H1 (cell line): ENCODE measurements at places on chromosomes 1 and 21. TPM values are rescaled to one million over a fixed set of nuclear protein-coding genes. Genes with fewer than 3 reads are reported as not detected.

The GIPC2 gene
- polyA plus RNA-seq: 0.22 and 0.29 TPM in 2 replicates

The MAN1C1 gene
- polyA plus RNA-seq: 14.4 and 15.2 TPM in 2 replicates

The EFCAB14 gene
- 14.0 and 19.4 TPM in 2 replicates for polyA plus RNA-seq

The TBX19 gene
- 1.3 and 1.8 TPM in 2 replicates for polyA plus RNA-seq

The NUF2 gene
- 6.4 and 12.1 TPM in 2 replicates for polyA plus RNA-seq

- no peak for DNase-seq
Measured at GRCh38 chr1:12544992-12545391, 73.0 kb downstream of the DHRS3 start.

- no peak for DNase-seq
Measured at GRCh38 chr1:221981461-221981860, 239.6 kb upstream of the DUSP10 start.

- DNase-seq: no peak
Measured at GRCh38 chr1:221778535-221779142, 36.8 kb upstream of the DUSP10 start.

- no peak for DNase-seq
Measured at GRCh38 chr1:205525495-205526285, 21.2 kb downstream of the CDK18 start.

DNA sequence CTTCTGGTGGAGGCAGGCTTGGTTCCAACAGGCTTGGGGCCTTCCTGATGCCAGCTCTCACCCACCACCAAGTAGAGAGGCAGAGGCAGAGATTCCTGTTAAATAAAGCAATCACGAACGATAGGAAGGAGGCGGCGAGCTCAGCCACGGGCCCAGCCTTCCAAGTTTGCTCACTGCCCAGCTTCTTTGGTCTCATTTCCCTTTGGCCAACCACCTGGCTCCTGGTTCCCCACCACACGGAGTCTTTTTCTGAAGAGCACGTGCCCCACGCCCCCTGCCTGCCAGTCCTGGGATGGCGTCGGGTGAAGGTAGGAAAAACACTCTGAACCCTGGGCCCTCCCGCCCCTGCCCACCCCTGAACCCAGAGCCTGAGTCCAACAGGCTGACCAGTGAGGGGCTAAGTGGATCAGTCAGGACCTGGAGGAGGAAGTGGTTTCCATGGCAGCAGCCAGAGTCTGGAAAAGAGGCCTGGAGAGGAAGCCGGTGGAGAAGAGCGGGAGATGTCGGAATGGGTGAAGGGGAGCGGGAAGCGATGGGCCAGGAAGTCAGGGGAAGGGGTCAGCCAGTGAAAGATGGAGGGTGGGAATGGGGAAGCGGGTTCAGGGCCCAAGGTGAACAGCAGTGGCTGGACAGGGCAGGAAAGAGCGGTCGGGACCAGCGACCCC is 158.2 kb upstream of the KLHDC7A start:
- DNase-seq: no peak

DNA sequence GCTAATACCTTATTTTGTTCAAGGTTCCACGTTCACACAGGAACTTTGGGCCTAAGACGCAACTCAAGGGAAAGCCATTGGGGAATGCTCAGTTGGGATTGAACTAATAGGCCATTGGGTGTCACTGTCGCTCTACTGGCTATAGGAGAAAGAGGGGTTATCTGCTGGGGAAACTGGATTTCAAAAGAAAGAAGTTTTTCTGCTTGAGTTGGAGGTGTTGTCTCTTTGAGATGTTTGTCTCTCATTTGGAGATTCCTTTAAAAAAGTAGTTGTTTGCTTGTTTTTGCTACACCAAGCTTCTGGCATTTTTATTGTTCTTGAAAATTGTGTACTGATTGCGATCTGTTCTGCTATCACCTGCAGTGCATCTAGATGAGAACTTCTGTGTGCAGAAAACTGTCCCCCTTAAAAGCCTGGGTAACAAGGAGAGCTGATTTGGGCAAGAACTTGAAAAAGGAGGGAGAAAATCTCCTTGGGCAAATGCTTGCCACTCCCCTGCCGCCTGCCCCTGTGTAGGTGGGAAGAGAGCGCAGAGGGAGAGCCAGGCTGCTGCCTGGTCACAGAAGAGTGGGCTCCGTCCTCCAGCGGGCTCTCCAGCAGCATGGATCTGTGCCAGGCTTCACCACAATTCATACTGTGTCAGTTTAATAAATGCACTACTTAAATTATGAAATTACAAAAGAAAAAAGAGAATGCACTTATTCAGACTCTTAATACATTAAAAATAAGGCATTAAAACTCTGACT is 39.9 kb downstream of the PEX14 start:
- DNase-seq: no peak

DNA sequence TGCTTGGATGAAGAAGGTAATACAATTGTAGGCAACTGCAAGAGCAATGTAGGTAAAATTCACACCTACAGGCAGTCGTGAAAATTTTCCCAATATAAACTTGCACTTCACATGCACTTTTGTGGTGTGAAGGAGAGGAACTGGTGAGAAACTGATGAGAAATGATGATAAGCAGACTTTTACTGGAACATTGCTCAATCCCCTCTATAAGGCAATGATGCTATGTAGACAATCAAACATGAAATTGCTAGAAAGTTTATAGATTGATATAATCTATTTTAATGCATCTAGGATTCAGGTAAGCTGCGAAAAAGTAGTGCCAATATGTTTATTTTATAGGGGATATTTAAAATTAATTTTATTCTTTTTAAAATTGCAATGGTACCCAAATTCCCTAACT is 802.2 kb downstream of the KCNT2 start:
- no peak for DNase-seq

DNA sequence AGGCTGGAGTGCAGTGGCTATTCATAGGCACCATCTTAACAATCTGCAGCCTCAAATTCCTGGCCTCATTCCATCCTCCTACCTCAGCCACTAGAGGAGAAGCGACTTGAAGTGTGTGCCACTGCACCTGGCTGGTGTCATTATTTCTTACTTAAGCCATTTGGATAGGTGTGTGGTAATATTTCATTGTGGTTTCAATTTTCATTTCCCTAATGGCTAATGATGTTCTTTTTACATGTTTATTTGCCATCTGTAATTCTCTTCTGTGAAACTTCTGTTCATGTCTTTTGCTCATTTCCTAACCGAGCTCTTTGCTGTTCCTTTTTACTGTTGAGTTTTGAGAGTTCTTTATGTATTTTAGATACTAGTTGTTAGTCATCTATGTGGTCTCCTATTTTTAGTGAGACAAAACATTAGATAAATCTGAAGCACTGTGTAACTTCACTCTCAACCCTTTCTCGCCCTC is 66.8 kb downstream of the SLC27A3 start:
- DNase-seq: no peak

DNA sequence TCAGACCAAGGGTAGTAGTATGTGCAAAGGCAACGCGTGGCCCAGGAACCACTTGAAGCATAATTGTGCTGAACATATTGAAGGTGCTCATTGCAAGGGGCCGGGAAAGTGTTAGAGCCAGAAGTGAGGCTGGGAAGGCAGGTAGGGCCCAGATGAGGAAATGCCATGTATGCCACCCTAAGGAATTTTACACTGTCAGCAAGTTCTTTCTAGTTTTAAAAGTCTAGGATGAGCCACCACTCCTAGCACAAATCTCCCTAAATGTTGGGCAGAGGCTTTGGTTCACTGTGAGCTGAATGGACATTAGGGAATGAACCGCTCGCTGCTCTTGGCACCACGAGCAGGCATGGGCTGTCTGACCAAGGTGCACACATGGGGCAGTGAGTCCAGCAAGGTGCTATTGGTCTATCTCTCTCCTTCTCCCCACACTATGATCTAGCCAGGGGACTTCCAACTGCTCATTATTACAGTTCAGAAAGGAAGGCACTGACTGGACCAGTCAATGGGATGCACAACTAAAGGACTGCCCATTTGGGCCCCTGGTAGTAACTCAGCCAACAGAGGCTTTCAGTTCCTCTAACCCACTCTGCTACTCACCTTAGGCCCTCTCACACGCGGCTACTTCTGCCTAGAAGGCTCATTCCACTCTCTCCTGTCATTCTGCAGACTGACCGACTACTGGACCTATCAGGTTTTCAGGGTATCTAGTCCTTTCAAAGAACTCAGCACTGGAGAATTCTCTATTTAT is 2.0 kb downstream of the KANK4 start:
- no peak for DNase-seq
